Stimulated activated CD4-positive, alpha-beta T cell treated with anti-CD3 and anti-CD28 coated beads, TNF-alpha, amount 100 ng/mL, for 48 hours (primary cell): ENCODE measurements at places on chromosomes 1 and 21.

GRCh38 chr1:232593717-232594502 lies 36.0 kb downstream of the SIPA1L2 start:
- no peak for DNase-seq

- no peak for DNase-seq
These were observed at the start of gene WLS for GRCh38 chr1:68232289-68233148. Gene WLS (minus strand): TSS chr1:68232523. CDS start chr1:68232299, 224 bp downstream.

- DNase-seq = no peak
These were observed 2.7 kb upstream of the MYCBP start for GRCh38 chr1:38875811-38876210.

GRCh38 chr1:26327956-26328362 lies 10.2 kb downstream of the CD52 start:
- no peak for DNase-seq

- no peak for DNase-seq
These were observed 4.1 kb downstream of the OLFML3 start for GRCh38 chr1:113983391-113983790.

GRCh38 chr1:1175221-1176062 lies 1.8 kb downstream of the TTLL10 start:
- DNase-seq = no peak

DNA sequence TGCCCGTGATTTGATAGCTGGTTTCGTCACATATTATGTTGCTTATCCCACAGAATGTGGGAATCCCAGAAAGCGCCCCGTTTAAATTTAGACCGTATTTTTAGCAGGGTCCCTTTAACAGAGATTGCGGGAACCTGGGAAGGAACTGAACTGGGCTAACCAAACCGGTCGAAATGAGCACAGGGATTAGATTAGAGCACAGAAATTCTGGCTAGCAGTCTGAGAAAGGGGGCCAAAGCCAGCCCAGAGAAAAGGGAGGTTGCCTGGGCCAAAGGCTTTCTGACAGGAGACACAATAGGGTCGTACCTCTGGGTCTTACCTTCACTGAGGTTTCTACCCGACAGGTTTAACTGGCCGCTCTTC lies 327 bp downstream of the LRRC40 start:
- no peak for DNase-seq

DNA sequence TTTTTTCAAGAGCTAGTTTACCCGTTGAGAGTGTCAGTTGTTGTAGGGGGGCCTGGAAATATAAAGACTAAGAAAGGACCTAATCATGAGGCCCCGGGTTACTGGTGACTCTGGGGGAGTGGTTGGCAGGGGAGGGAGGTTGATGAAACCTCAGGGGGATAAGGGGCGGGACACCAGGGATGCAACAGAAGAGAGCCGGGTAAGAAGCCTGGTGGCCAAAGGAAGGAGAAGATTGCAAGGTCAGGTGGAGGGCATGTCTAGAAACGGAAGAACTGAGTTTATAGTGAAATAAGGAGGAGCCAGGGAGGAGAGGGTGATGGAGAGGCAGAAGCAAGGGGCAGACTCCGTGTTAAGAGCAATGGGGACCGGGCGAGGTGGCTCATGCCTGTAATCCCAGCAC lies 12.5 kb upstream of the SPOCD1 start:
- DNase-seq = no peak

GRCh38 chr1:62437273-62437940 lies 558 bp downstream of the USP1 start:
- peak; percentile 7 for DNase-seq

- DNase-seq = peak; percentile 65
These were observed 5.6 kb upstream of the FAM131C start for GRCh38 chr1:16078925-16079656.

DNA sequence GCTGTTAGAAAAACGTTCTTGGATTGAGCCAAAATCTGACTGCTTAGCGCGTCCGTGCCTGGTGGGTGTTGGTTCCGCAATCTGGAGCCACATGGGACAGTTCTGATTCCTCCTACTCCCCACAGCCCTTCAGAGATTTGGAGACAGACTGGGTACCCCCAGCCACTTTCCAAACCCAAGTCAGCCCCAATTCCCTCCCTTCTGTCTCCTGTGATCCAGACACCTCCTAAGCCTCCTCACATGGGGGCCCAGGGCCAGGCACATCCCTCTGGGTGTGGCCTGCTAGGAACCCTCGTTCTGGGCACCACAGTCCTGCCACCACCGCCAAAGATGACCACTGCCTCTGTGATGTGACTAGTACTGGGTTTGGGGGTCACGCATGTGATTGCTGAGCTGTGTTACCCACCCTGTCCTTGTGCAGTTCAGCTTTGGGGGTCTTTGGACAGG lies 4.8 kb downstream of the PLA2G5 start:
- no peak for DNase-seq

DNA sequence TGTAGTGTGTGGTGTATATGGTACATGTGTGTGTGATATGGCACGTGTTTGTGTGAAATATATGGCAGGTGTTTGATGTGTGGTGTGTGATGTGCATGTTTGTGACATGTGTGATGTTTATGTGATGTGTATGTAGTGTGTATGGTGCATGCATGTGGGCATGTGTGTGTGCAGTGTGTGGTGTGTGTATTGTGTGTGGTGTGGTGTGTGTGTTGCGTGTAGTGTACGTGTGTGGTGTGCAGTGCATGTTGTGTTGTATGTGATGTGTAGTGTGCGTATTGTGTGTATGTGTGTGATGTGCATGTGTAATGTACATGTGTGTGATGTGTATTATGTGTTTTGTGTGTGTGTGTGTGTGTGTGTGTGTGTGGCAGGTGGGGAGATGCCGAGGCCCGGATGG lies 65.7 kb downstream of the SLC19A1 start:
- DNase-seq = no peak

- DNase-seq = no peak
These were observed 27.7 kb downstream of the THRAP3 start for GRCh38 chr1:36251794-36252481.
